Renal cortical epithelial cell (primary cell): ENCODE measurements at places on chromosomes 12 and 14. TPM values are rescaled to one million over a fixed set of nuclear protein-coding genes. Genes with fewer than 3 reads are reported as not detected.
A peak's percentile ranks its signal among the peaks of the same experiment; 100 is the strongest.

LRTM2 gene
- not detected in 2 replicates for total RNA-seq

DNA sequence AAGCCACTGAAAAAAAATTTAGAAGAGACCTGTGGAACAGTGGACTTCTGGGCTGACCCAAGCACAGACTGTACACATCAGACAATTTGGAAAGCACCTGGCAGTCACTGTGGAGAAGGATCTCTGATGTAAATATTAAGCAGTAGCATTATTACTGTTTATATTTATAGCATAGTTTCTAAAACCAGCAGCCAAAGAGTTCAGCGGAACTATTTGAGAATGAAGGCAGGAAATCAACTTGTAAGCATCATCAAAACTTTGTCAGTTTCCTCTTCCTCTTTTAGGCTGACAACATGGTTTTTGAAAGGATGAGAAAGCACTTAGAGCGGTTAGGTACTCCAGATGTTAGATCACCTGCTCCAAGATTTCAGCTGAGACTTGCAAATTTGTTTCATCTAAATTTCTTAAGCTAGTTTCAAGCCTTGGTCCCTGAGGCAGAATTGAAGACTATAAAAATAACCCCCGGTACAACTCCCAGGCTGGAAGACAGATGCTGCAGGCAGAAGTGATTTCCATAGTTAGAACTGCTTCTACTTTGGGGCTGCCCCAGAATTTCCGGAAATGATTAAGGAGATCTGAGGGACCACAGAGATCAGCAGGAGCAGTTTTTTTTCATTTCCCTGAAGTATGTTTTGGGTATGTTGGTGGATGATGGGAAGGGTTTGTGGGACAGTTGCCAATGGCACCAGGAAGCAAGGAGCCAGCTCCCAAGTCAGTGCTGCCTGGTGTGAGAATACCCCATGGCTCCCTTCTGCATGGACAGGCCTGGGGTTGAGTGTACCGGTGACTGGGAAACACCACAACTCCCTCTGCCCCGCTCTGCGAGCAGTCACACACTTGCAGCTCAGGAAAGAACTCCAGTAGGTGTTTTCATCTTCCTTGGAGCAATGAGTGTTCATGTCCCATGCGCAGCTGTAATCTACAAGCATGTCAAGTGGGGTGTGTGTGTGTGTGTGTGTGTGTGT, 354.5 kb downstream of the NUAK1 start:
- DNase-seq = no peak

DNA sequence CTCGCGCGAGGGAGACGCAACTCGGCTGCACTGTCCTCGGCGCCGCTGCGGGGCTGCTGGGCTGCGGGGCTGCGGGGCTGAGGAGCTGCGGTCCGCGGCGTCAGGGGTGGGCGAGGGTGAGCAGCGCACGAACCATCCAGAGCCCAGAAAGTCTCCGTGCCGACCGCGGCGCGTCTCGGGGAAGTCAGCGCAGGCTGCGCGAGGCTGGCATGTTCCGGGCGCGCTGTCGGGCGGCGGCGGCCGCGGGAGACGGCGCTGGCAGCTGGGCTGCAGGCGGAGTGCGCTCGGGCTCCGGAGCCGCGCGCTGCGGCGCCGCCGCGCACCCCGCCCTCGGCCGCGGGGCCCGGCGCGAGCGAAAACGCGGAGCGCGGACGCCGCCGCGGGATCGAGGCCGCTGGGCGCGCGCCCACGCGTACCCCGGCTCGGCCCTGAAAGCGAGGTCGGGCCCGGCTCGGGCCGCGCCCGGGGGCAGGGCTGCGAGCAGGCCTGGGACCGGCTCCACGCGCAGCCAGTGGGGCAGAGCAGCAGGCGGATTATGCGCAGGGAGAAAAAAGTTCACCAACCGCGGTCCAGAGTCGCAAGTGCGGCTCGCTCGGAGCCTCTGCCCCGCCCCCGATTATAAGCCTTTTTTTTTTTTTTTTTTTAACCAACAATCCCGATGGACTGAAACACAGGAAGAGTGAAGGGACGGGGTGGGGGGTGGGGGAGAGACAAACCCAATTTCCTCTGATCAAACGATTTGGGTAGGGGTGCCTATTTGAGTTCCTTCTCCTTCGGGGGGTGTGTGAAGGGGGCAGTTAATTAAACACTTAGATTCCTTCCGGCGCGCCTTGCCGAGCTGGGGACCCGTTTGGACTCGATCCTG, at the start of gene PRICKLE1:
Gene PRICKLE1 (minus strand): TSS at position 282 of the 865 bp plus-strand sequence. CDS start 117,230 bp downstream, outside the sequence.
- peak; percentile 44 for DNase-seq

DNA sequence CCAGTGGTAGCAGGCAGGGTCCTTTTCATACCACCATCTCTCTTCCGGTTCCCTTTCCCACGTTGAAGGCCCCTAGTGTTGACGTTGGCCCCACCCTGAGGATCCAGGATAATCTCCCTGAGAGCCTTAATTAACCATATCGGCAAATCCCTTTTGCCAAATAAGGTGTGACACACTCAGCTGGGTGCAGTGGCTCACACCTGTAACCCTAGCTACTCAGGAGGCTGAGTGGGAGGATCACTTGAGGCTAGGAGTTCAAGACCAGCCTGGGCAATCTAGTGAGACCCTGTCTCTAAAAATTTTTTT, 2.8 kb upstream of the TMEM119 start:
- DNase-seq = no peak

DNA sequence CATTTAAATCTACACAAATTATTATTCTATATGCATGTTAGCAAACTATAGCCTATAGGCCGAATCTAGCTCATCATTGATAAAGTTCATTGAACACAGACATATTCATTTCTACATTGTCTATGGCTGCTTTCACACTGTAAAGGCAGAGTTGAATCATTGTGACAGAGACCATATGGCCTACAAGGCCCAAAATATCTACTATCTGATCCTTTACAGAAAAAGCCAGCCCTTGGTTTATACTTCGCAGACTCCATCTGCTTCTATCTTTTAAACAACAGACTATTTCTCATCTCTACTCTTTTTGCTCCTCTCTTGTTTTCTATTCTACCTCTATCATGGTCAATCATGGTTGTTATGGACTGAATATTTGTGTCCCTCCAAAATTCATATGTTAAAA, 190.7 kb downstream of the EXOC5 start:
- no peak for DNase-seq

- DNase-seq = no peak
Measured at GRCh38 chr12:58434726-58435125, 485.6 kb downstream of the LRIG3 start.

IL31 gene
- not detected in 2 replicates for total RNA-seq

GRCh38 chr14:39890026-39890425, 457.8 kb upstream of the FBXO33 start:
- no peak for DNase-seq

OLR1 gene
- total RNA-seq = 0.87 and 0.89 TPM in 2 replicates

- DNase-seq = no peak
Measured at GRCh38 chr14:51619561-51619960, 32.1 kb upstream of the FRMD6 start.

DNA sequence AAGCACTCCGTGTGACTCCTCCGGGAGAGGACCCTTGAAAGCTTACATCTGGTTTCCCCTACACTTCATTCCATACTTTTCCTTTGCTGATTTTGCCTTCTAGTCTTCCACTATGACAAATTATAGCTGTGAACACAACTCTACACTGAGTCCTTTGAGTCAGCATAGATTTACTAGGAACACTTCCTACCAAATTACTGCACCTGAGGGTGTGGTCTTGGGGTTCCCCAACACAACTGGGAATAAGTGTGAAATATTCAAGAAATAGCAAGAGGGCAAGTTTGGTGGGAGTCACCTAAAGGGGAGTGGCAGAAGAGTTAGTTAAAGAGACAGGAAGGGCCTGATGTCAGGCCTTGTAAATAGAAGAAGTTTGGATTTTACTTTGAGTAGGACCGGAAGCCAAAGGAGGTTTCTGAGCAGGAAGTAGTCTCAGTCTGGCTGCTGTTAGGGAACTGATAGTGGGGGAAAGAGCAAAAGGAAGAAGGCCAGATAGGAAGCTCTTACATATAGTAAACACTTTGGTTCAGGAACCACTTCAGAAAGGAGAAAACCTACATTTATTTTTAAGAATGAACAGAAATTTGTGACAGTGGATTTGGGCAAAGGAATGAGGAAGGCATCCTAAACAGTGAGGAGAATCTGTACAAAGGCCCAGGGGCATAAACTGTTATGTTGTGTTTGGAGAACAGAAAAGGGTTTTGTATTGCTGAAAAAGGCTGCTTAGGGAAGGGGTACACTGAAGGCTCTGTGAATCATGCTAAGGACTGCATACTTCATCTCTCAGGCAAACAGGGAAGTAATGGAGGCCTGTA, 14.2 kb downstream of the SEL1L start:
- no peak for DNase-seq

- DNase-seq = no peak
Measured at GRCh38 chr12:58247633-58248032, 306.3 kb downstream of the ATP23 start.

NFE2 gene
- 0.45 TPM in 1 of 2 replicates, not detected in the other for total RNA-seq
